Breast epithelium (tissue), 4 donors: ENCODE measurements at places on chromosomes 1 and 21.

DNA sequence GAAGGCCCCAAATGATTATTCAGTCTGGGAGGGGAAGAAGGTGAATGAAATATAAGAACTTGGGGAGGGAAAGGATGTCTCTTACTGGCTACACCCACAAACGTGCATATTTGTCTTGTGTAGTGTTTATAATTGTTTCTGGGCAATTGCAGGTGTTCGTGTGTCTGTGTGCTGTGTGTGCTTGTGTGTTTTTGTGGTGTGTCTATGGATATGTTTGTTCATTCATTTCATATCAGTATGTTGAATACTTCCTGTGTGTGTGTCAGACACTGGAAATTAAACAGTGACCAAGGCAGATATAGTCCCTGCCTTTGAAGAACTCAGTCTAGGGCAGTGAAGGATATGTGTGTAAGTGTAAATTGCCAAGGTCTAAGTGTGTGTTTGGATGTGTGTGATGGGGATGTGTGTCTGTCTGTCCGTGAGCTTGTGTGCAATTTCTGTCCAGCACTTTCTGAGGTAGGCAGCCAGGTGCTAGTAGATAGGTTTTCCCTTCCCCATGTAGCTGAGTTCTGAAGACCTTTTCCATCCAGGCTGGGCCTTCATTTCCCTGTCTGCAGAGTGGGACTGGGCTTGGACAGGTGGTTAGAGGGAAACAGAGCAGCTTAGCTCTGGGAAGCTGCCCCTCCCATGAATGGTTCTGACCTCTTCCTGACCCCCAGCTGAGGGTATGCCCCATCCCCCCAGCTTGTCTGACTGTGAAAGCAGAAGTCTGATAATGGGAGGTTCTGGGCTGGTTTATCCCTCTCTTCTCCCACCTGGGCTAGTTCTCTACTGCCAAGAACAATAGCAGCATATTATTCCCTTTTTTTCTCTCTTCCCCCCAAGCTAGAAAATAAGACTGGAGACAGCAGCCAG is 3.8 kb downstream of the AGO1 start:
- H3K4me3 ChIP-seq = no peak overlapping the region
- DNase-seq = no peak
- no peaks in the 10 kb centered on the region for H3K36me3 ChIP-seq
- no peaks in the 10 kb centered on the region for H3K27me3 ChIP-seq
- no peaks in the 10 kb centered on the region for H3K4me1 ChIP-seq

DNA sequence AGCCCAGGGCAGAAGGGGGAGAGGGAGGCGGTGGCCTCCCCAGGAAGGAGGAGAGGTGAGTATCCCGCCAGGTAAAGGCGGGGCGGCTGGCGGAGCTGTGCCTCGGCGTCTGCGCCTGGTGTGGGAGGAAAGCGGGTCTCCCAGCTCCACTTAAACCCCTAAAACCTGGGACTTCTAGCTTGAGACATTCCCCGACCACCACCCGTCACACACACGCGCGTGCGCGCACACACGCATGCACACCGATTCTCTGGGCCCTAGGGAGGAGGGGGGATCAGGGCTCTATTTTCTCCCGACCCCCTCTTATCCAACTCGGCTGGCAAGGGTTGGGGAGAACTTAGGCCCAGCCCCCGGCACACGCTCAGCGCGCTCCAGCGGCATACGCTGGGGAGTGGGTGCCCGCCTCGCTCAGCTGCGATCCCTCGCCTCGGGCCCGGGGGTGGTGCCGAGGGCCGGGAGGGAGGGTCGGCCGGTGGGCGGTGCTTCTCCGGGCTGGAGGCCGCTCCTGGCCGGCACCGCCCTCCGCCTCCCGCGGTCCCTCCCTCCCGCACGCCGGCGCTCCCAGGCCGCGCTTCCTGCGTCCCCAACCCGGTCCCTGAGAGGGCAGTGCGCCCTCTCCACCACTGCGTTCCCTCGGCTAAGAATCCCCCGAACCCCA is at the start of gene TMEM51:
TSS of gene TMEM51 (plus strand) at position 564 of the 658 bp plus-strand sequence. CDS start 61,341 bp downstream, outside the sequence.
- peak; percentile 56 for DNase-seq
- H3K27ac ChIP-seq = peak within 1 kb of the TSS; percentile 91
- peak within 1 kb of the TSS; percentile 96 for H3K4me3 ChIP-seq

GRCh38 chr1:173937062-173937461 is 19.9 kb upstream of the SERPINC1 start:
- H3K4me1 ChIP-seq = no peaks in the 10 kb centered on the region
- no peak overlapping the region for H3K27ac ChIP-seq
- no peaks in the 10 kb centered on the region for H3K27me3 ChIP-seq
- no peak overlapping the region for H3K4me3 ChIP-seq
- peaks cover 3% of the 10 kb centered on the region for H3K36me3 ChIP-seq
- DNase-seq = no peak

- H3K4me3 ChIP-seq = peak overlapping the region; percentile 46
- H3K27ac ChIP-seq = peak overlapping the region; percentile 36
- no peaks in the 10 kb centered on the region for H3K36me3 ChIP-seq
- no peaks in the 10 kb centered on the region for H3K4me1 ChIP-seq
- no peak for DNase-seq
- no peaks in the 10 kb centered on the region for H3K27me3 ChIP-seq
Measured at GRCh38 chr1:2174348-2175054, 20.1 kb downstream of the FAAP20 start.

GRCh38 chr1:3422638-3423037 is 31.8 kb upstream of the ARHGEF16 start:
- H3K27me3 ChIP-seq = no peaks in the 10 kb centered on the region
- DNase-seq = no peak
- no peak overlapping the region for H3K27ac ChIP-seq
- H3K4me3 ChIP-seq = no peak overlapping the region
- H3K4me1 ChIP-seq = no peaks in the 10 kb centered on the region

GRCh38 chr1:203185061-203185461 is 1.4 kb downstream of the CHI3L1 start:
- peak overlapping the region; percentile 93 for H3K27ac ChIP-seq
- peak overlapping the region; percentile 16 for H3K4me3 ChIP-seq
- H3K4me1 ChIP-seq = no peaks in the 10 kb centered on the region
- DNase-seq = no peak
- H3K27me3 ChIP-seq = no peaks in the 10 kb centered on the region
- no peaks in the 10 kb centered on the region for H3K36me3 ChIP-seq

GRCh38 chr1:96557336-96557735 is 164.2 kb upstream of the PTBP2 start:
- H3K4me3 ChIP-seq = no peak overlapping the region
- no peak for DNase-seq
- no peaks in the 10 kb centered on the region for H3K4me1 ChIP-seq
- no peaks in the 10 kb centered on the region for H3K36me3 ChIP-seq

- H3K36me3 ChIP-seq = no peaks in the 10 kb centered on the region
- no peak overlapping the region for H3K27ac ChIP-seq
- H3K4me1 ChIP-seq = no peaks in the 10 kb centered on the region
- H3K27me3 ChIP-seq = no peaks in the 10 kb centered on the region
- no peak overlapping the region for H3K4me3 ChIP-seq
Measured at GRCh38 chr1:26195805-26196204, 5.4 kb downstream of the CATSPER4 start.

- no peak overlapping the region for H3K4me3 ChIP-seq
- H3K27me3 ChIP-seq = no peaks in the 10 kb centered on the region
- H3K27ac ChIP-seq = no peak overlapping the region
- H3K4me1 ChIP-seq = no peaks in the 10 kb centered on the region
- DNase-seq = no peak
Measured at GRCh38 chr1:188426561-188426960, 1597.8 kb downstream of the PLA2G4A start.

DNA sequence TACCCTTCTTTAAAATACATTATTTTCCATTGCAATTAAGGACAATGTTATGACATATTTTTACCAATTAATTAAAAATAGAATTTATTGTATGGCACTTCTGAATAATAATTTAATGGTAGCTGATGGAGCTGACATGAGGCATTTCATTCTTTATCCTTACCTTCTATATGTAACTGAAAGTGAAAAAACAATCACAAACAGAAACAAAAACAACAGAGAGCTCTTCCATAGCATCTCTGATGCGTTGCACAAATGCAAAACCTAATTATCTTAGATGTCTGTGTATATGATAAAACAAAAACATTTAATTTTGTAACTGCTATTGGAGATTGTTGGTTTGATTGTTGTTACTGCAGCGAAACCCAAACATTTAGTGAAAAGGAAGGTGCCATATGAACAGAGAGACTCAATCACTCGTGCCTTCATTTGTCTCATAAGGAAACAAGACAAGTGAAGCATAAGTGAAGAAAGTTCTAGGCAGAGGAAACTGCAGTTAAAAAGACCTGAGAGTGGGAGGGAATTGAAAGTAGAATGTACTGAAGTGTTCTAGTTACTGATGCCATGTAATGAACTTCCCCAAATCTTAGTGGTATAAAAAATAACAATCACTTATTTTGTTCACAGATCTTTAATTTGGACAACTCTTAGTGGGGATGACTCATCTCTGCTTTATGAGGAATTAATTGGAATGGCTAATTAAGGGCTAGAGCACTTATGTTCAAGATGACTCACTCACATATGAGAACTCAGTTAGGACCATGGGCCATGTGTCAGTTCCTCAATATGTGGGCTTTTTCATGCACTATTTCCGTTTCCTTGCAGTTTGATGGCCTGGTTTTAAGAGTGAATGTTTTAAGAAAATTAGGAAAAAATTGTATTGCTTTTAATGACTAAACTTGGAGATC is 245.0 kb upstream of the OLFM3 start:
- no peaks in the 10 kb centered on the region for H3K36me3 ChIP-seq
- H3K4me3 ChIP-seq = no peak overlapping the region
- no peaks in the 10 kb centered on the region for H3K27me3 ChIP-seq

GRCh38 chr1:109759513-109760334 is 4.0 kb downstream of the EPS8L3 start:
- H3K27ac ChIP-seq = no peak overlapping the region
- peak; percentile 15 for DNase-seq
- H3K4me3 ChIP-seq = no peak overlapping the region
- H3K36me3 ChIP-seq = no peaks in the 10 kb centered on the region
- H3K4me1 ChIP-seq = no peaks in the 10 kb centered on the region
- no peaks in the 10 kb centered on the region for H3K27me3 ChIP-seq

GRCh38 chr1:151549199-151549598 is 9.1 kb downstream of the TUFT1 start:
- H3K4me3 ChIP-seq = no peak overlapping the region
- DNase-seq = no peak
- H3K27ac ChIP-seq = peak overlapping the region; percentile 87
- H3K27me3 ChIP-seq = no peaks in the 10 kb centered on the region
- H3K36me3 ChIP-seq = no peaks in the 10 kb centered on the region
- no peaks in the 10 kb centered on the region for H3K4me1 ChIP-seq

GRCh38 chr1:221228594-221228993 is 349.4 kb downstream of the HLX start:
- no peak overlapping the region for H3K4me3 ChIP-seq
- DNase-seq = no peak
- no peak overlapping the region for H3K27ac ChIP-seq
- H3K27me3 ChIP-seq = no peaks in the 10 kb centered on the region

GRCh38 chr21:37458669-37459276 is 92.2 kb downstream of the DYRK1A start:
- peaks cover 3% of the 10 kb centered on the region for H3K4me1 ChIP-seq
- peak overlapping the region; percentile 15 for H3K27ac ChIP-seq
- no peak overlapping the region for H3K4me3 ChIP-seq
- no peaks in the 10 kb centered on the region for H3K27me3 ChIP-seq
- no peaks in the 10 kb centered on the region for H3K36me3 ChIP-seq

GRCh38 chr1:220497220-220497947 is 30.6 kb upstream of the MARK1 start:
- no peaks in the 10 kb centered on the region for H3K27me3 ChIP-seq
- H3K27ac ChIP-seq = no peak overlapping the region
- no peak for DNase-seq
- H3K36me3 ChIP-seq = no peaks in the 10 kb centered on the region
- H3K4me3 ChIP-seq = no peak overlapping the region
- H3K4me1 ChIP-seq = no peaks in the 10 kb centered on the region

GRCh38 chr1:29282924-29283803 is 46.8 kb downstream of the PTPRU start:
- no peaks in the 10 kb centered on the region for H3K36me3 ChIP-seq
- DNase-seq = no peak
- no peaks in the 10 kb centered on the region for H3K4me1 ChIP-seq
- no peaks in the 10 kb centered on the region for H3K27me3 ChIP-seq
- H3K27ac ChIP-seq = no peak overlapping the region
- H3K4me3 ChIP-seq = no peak overlapping the region

DNA sequence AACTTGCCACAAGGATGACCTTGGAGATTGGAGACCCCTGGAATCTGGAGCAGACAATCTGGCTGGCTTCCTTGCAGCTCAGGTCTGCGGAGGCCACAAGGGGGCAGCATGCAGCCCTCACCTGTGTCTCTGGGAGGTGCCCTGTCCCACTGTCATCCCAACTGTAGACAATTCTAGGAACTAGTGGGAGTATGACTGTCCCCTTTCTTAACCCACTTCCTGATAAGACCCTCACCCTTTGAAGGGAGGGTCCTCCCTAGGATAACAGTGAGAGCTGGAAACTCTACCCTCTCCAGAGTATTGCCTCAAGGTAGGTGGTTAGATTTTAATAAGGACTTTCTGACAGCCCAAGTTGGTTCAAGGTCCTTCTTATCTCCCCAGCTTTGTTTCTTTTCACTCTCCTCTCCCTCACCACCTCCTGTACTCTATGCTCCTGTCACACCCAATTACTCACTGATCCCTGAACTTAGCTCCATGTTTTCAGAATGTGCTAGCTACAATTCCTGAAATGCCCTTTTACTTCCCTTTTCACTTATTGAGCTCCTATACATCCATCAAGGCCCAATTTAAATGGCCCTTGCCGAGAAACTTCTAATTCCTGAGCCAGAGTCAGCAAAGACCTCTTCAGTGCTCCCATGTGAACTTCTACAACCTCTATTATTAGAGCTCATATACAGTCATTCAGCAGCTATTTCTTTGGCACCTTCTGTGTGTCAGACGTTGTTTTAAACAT is 9.2 kb upstream of the KCNQ4 start:
- H3K4me1 ChIP-seq = no peaks in the 10 kb centered on the region
- DNase-seq = peak; percentile 58
- no peaks in the 10 kb centered on the region for H3K27me3 ChIP-seq
- H3K27ac ChIP-seq = no peak overlapping the region
- no peaks in the 10 kb centered on the region for H3K36me3 ChIP-seq

- peaks cover 27% of the 10 kb centered on the region for H3K27me3 ChIP-seq
- peaks cover 3% of the 10 kb centered on the region for H3K4me1 ChIP-seq
- no peaks in the 10 kb centered on the region for H3K36me3 ChIP-seq
- no peak overlapping the region for H3K27ac ChIP-seq
Measured at GRCh38 chr21:36703626-36704280, 4.8 kb downstream of the SIM2 start.

- no peaks in the 10 kb centered on the region for H3K4me1 ChIP-seq
- no peak overlapping the region for H3K27ac ChIP-seq
- no peak overlapping the region for H3K4me3 ChIP-seq
- no peaks in the 10 kb centered on the region for H3K36me3 ChIP-seq
- DNase-seq = no peak
- peaks cover 3% of the 10 kb centered on the region for H3K27me3 ChIP-seq
Measured at GRCh38 chr1:230342019-230342418, 84.1 kb downstream of the PGBD5 start.
